Pons (tissue), 1 donor: ENCODE measurements at places on chromosomes 5 and 9.

DNA sequence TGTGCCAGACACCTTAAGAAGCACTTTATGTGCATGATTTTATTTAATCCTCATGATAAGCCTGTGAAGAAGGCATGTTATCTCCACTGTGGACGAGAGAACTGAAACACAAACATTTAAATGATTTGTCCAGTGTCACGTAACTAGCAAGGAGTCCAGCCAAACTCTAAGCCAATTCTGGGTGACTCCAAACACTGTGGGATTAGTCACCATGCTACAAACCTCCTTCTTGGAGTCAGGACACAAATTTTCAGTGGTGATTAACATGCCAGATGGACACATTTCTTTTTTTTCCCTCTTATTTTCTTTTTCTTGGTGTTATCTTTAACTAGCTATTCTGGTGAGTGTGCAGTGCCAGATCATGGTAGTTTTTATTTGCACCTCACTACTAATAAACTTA, 316.8 kb downstream of the NDUFS4 start:
- no peak for DNase-seq

DNA sequence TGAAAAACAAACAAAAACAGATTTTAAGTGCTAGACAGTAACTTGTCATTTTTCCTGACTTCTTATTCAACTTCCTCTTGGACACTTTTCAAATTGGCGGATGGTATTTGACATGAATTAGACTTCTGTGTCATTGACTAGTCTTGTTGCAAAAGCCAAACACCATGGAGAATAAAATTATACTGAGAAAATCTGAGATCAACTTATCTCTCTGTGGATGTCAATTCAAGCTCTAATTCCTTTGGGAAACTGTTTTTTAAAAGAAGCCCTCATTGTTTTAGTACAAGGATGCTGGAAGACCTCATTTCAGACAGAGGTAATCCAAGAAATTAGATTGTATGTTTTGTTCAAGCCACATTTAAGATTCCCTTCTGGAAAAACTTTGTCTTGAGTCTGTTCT, 831.0 kb downstream of the SEMA5A start:
- DNase-seq = no peak

DNA sequence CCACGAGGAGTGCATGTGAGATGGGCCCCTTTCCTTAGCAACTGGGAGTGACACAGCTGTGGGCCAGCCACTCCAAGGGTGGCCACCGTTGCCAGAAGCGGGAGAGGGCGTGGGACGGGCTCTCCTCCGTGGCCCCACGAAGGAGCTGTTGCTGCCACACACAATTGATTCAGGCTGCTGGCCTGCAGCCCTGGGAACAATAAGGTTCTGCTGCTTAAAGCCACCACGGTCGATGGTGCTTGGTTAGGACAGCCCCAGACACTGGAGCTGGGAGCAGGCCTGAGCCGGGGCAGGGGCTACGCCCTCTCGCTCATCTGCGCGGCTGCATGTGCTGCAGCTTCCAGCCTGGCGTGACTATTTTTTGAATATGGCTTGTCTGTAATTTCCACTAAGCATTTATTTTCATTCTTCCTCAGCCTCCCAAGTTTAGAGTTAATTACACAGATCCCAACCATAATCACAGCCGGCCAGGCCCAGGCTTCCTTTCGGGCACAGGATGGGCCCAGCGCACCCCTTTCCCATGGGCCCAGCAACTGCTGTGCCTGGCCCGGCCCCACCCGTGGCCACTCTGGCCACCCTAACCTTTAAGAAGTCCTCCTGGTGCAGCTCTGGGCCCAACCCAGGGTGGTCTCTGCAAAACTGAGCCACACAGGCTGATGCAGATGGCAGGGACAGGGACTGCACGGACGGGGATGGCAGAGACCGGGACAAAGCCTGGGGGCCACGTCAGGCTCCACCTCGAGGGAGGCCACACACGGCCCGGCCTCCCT, 49.7 kb downstream of the VAV2 start:
- DNase-seq = no peak

DNA sequence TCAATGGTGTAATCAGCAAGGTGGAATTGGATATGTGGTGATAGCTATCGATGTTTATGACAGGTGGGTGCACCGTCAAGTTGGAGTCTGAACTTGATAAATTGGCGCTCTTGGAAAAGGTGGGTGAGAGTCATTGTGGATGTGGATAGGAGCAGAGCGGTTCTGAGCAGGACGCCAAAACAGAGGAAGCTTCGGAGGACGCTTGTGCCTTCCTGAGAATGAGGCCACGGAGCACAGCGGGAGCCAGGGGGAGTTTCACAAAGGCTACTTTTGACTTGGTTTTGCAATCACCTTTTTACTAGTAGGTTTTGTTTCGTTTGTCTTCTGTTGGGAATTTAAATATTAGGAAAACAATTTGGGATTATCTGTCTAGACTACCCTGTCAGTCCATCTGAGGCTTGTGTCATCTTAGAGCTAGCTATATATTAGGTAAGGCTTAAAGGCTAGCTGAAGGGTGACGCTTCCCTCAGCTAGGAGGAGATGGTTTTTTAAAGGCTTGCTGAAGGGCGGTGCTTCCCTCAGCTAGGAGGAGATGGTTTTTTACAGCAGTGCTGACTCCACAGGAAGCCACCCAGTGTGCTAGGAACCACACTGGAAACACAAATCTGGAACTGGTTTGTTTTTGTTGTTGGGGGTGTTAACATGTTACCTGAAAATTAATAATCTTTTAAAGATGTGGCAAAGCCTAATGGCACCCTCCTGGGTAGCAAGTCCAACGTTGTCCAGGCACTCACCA, 142.4 kb upstream of the IRX4 start:
- no peak for DNase-seq

DNA sequence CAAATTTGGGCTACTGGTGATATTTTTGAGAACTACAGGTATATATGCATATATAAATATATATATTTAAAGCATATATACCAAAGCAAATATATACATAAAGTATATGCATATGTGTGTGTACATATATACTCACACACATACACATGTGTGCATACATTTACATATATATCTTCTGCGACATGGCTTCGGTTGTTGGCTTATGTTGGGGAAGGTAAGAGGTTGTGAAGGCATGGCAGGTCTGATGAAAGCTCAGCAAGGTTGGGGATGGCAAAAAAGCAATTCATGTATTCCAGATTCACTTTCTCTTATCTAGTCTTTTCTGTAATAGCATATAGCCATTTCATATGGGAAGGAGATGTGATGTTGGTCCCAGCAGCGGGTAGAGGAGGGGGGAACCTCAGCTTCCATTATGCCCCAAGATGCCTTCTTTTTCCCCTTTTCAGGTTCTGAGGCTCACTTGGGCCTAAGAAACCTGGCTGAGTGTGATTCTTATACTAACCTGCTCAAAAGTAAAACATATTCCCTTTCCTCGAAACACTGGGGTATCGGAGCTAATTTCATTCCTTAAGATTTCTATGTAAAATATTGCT, 201.7 kb downstream of the MEF2C start:
- peak; percentile 27 for DNase-seq
